ENCODE measurements at places on chromosomes 1 and 21.

GRCh38 chr1:63721531-63722189 is 52.2 kb upstream of the ROR1 start:
- no peak for DNase-seq

- DNase-seq, result no peak
Observed at GRCh38 chr1:92599184-92599583, 112.5 kb upstream of the GFI1 start.

GRCh38 chr1:51960262-51960661 is 30.2 kb downstream of the RAB3B start:
- DNase-seq, result no peak

- no peak for DNase-seq
Observed at GRCh38 chr1:99133756-99134500, 129.3 kb upstream of the PLPPR5 start.

DNA sequence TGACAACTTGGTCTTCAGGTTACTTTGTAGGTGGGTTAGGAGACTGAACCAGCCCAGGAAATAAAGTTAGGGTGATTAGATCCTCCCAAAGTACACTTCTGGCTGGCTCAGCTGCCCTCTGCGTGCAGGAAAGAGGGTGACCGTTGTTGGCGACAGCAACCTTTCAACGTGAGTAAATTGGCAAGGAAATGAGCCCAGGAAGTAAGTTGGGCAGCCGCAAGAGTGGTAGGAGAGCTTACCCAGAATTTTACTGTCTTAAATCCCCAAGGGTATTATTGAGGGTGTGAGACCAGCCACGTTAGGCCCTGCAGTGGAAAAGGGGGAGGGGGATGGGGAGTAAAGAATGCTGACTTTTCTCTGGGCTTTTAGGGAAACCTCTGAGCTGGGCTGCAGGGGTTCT is 1.6 kb downstream of the TENT5C start:
- DNase-seq, result peak; percentile 78

- DNase-seq, result no peak
Observed at GRCh38 chr1:79614762-79615161, 608.2 kb upstream of the ADGRL4 start.

GRCh38 chr1:151714820-151715725 is 1.5 kb downstream of the CELF3 start:
- DNase-seq, result no peak

GRCh38 chr1:183210681-183211080 is 24.6 kb downstream of the LAMC2 start:
- DNase-seq, result no peak

GRCh38 chr1:180040034-180040433 is 85.4 kb downstream of the CEP350 start:
- DNase-seq, result no peak

- no peak for DNase-seq
Observed at GRCh38 chr1:243550276-243550675, 294.4 kb downstream of the SDCCAG8 start.

DNA sequence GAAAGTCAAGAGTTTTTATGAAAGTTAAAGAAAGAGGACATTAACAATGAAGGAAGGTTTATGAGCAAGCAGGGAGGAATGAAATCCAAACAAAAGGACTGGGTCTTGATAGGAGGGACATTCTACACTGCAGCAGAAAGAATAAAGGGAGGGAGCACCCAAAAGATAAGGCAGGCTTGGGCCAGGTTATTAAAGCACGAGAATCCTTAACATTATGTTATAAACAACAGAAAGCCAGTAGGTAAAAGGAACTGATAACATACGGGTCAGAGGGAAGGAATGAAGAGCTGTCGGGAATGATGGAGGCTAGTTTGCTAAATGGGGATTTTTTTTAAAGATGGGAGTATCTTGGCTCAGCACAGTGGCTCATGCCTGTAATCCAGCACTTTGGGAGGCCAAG is 19.4 kb downstream of the LPGAT1 start:
- no peak for DNase-seq

- no peak for DNase-seq
Observed at GRCh38 chr21:37821786-37822450, 94.3 kb downstream of the KCNJ6 start.

DNA sequence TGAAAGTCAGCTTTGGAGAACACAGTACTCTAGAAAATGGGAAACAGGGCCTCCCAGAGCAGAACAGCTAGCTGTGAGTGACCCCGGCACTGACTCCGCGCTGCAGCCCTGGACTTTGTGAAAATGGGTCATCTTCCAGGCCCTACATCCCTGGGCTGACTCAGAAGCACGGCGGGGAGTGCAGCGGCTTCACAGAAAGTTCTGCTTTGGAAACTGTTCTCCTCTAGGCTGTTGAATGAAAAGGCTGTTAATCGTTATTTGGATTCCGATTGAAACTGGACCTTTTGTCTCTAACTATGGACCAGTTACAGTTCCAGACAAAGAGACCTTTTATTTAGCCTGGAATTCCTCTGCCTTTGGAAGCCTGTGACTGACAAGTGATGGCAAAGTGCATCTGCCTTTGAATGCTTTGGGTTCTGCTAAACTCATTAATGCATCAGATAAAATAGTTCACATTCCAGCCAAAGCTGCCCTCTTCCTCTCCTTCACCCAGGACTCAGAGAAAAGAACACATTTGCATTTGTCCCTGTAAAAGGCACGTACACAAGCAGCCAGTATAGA is 144.9 kb upstream of the HOOK1 start:
- DNase-seq, result no peak

- DNase-seq, result no peak
Observed at GRCh38 chr1:160243767-160244166, 18.6 kb downstream of the DCAF8 start.

DNA sequence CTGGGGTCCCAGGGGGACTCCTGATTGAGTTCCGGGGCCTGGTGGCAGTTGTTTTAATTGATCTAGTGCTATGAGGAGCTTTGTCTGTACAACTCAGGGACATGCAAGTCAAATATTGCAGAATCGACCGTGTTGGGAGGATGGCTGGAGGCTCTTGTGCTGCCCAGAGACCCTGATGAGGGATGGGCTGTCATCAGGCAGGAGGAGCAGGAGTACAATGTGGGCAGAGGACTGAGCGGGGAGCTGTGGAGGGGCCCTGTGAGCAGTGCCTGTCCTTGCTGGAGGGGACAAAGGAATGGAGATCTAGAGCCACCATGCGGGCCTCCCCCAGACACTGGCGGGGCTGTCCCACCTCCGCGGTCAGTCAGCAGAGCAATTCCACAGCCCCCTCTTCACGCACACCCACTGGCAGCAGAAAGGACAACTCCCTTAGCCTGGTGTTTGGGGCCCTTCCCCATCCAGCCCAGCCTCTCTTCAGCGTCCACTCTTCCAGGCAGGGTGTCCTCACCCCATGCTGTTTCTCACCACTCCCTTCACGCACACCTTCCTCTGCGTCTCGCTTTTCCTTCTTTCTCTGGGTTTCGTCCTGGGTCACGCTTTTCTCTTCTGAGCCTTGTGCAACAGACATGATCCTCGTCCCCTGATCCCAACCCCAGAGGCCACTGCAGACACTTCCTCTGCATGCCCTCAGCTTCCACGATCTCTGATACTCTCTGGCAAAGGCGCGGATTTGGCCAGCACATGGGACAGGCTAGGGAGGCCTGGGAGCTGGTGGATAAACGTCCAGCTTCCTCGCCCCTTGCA is 122.6 kb downstream of the GRIK3 start:
- no peak for DNase-seq

DNA sequence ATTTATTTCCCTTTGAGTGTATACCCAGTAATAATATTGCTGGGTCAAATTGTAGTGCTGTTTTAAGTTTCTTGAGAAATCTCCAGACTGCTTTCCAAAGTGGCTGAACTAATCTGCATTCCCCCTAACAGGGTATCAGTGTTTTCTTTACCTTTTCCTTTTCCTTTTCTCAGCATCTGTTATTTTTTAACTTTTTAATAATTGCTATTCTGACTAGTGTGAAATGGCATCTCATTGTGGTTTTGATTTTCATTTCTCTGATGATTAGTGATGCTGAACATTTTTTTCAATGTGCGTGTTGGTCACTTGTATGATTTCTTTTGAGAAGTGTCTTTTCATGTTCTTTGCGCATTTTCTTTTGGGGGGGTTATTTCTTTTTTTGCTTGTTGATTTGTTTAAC is 374.9 kb upstream of the BRINP3 start:
- DNase-seq, result no peak

- no peak for DNase-seq
Observed at GRCh38 chr1:242199776-242200458, 201.0 kb upstream of the MAP1LC3C start.

DNA sequence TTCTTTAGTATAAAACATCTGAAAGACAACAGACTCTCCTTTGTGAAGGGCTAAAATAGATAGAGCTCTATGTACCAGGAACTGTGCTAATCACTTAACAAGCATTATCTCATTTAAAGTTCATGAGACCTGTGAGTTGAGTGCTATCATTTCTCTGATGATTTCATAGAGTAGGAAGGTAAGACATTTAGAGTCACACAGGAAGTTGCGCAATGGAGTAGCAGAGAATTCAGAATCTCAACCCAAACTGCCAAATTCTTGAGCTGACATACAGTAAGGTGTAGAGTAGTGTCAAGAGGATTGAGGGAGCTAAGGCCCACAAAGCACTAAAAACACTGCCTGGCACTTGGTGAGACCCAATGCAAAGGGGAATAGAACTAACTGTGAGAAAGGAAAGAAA is 384.3 kb downstream of the NTNG1 start:
- DNase-seq, result no peak

- no peak for DNase-seq
Observed at GRCh38 chr21:45049714-45050344, 24.6 kb upstream of the ADARB1 start.

DNA sequence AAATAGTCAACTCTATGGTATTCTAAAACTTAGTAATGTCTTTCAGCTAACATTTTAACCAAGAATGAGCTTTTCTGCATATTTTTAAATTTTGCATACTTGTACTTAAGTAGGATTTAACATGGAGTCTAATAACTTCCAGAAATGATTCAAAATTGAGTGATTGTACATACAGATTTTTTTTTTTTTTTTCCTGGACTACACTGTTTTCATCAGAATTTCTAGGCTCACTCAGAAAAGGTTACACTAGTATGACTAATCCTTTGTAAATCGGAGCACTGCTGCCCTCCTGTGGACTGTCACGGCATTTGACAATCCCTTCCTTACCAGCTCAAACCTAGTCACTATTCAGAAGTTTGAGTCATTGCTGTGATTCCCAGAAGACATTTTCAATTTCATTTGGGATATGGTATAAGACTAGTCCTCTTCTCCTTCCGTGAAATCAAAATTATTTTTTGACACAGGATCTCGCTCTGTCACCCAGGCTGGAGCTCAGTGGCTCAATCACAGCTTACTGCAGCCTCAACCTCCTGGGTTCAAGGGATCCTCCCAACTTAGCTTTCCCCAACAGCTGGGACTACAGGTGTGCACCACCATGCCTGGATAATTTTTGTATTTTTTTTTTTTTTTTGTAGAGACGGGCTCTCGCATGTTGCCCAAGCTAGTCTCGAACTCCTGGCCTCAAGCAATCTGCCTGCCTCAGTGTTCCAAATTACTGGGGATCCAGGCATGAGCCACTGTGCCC is 45.5 kb downstream of the CD46 start:
- DNase-seq, result peak; percentile 77

DNA sequence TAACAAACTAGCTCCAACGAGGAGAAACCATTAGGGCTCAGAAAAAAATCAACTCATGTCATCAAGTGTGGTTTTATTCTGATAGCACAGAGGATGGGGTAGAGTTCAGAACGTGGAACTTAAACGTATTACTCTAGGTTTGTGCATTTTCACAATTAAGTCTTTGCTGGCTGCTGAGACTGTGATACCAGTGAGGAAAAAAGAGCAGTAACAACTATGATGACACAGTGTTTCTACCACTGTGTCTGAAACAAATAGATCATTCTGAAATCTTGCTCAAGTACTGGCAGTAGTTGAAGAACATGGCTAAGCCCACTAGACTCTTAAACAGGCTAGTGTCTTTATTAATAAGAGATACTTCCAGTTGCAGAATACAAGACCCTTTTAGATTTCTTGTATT is 31.0 kb downstream of the NUCKS1 start:
- no peak for DNase-seq

GRCh38 chr1:221602830-221603229 is 139.1 kb downstream of the DUSP10 start:
- no peak for DNase-seq

DNA sequence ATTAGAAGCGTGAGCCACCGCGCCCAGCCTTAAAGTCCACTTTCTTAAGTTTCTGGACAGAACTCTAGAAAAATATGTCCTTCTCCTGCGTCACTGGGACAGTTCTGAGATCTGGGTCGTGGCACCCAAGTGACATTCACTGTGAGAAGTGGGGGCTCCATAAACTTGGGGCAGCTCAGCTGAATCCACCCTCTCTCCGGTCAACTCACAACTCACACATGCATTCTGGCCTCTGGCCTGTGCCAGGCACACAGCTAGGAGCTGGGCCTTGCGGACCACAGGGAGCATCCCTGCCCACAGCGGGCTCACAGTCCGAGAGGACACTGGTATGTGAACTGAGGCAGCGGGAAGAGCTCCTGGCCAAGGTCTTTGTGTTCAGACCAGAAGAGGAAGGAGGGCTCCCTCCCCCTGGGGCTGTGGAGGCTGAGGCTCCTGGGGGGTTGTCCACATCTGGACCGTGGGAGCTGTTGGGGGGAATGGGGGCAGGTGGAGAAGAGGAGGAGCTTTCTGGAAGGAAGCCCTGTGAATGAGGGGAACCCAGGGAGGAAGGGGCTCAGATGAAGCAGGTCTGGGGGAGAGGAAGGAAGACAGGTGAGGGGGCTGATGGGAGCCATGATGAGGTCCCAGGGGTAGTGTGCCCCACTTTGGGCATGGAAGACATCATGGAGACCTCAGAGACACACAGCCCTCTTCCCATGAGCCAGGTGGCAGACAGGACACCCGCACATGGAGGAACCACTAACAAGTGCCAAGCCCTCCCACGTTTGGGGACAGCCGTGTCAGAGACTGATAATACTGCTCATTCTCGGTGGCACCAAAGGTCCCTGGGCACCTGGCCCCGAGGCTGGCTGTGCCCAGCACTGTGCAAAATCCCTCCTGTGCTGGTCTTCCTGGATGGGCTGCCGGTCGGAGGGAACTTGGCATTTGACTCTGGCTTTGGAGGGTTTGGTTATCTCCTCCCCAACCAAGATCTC is 191.0 kb upstream of the VAMP3 start:
- peak; percentile 56 for DNase-seq

DNA sequence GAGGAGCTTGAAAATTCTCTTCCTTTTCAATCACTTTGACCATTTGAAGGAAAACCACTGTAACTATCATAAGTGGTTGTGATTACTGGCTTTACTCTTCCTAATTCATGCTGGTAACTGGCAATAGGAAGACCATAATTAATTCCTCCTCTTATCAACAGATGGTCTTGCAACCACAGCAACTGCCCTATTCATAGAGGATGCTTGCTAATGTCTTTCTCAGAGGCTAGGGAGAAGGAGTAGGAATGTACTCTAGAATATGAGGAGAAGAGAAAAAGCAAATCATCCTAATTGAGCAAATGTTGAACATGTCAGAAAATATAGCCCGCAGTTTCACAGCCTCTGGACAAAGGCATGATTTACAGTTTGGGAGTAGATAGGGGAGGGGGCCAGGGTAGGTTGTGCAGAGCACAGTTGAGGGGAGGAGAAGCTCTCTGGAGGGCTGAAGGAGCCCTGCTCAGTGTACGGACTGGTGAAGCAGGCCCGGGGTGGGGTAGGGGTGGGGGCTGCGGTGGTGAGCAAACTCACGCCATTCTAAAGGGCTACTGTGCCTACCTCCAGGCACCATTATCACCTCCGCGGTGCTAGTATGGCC is 192.9 kb downstream of the PCP4 start:
- no peak for DNase-seq
